ENCODE measurements at places on chromosomes 4 and X.

GRCh38 chrX:68938244-68939004 lies 109.6 kb downstream of the EFNB1 start:
- DNase-seq = no peak

DNA sequence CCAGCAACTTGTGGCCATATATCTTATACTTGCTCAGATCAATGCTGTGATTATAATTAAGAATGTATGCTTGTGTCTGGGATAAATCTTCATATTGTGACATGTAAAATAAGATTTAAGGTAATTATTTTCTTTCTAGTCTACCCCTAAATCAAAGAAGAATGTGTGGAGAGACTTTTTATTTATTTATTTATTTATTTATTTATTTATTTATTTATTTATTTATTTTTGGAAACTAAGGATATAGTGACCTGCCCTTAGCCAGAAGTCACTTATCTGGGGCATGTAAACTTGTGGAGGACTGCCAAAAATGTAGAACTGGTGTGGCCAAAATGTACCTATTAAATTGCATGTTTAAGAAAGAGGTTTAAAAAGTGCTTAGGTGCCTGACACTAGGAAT lies 144.3 kb downstream of the BEND2 start:
- no peak for DNase-seq

DNA sequence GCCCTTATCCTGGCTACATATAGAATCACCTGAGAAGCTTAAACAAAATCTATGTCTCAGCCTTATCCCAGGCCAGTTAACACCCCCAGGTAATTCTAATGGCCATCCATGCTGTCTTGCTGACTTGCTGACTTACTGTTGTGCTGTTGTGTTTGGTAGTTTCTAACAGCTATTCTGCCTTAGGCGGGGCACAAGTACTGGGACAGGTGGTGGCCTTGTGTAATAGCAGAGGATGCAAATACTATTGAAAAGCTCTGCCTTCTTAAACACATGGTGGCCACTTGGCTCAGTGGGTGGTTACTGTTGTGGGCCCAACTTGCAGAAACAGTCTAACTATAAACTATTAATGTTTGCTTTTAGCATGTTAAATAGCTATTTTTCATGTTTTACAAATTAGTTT lies 56.2 kb downstream of the CDS1 start:
- no peak for DNase-seq

- DNase-seq = no peak
Observed at GRCh38 chr4:83025563-83025962, 9.4 kb upstream of the COPS4 start.

DNA sequence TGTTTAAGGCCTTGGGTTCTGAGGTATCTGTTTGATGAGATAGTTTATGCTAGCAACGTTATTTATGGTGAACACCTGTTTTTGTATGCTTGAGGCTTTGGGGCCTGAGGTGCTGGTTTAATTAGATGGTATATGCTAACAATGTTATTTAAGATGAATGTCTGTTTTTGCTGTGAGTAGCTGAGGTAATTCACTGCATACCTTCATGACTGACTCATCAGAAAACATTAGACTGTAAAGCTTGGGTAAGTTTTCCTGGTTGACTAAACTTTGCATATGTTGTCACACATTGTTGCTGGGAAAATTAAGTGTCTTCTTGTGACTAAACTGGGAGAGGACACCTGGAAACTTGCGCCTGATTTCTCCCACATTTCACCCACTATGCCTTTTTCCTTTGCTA lies 1026.6 kb downstream of the RAPGEF2 start:
- no peak for DNase-seq

- DNase-seq = no peak
Observed at GRCh38 chr4:116016201-116016600, 902.8 kb upstream of the NDST4 start.

- DNase-seq = no peak
Observed at GRCh38 chrX:126799059-126799458, 20.5 kb upstream of the PRR32 start.

Measured in activated CD4-positive, alpha-beta T cell treated with anti-CD3 and anti-CD28 coated beads, Interleukin-2, Interleukin-6, amounts not matched to agents 100 ng/mL and 50 ng/mL, durations not matched to agents 16 hours and 8 hours (primary cell).